T-helper 1 cell (primary cell): ENCODE measurements at places on chromosomes 2 and 18.

DNA sequence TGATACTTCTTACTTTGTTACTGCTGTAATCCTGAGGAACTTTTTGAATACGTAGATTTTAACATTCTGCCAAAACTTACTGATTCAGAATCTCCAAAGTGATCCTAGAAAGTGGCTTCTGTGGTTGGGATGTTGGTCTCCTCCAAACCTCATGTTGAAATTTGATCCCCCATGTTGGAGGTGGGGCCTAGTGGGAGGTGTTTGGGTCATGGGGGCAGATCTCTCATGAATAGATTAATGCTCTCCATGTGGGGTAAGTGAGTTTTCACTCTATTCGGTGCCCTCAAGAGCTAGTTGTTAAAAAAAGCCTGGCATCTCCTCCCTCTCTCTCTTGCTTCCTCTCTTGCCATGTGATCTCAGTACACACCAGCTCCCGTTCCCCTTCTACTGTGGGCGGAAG, 329.9 kb downstream of the HRH4 start:
- DNase-seq: no peak

DNA sequence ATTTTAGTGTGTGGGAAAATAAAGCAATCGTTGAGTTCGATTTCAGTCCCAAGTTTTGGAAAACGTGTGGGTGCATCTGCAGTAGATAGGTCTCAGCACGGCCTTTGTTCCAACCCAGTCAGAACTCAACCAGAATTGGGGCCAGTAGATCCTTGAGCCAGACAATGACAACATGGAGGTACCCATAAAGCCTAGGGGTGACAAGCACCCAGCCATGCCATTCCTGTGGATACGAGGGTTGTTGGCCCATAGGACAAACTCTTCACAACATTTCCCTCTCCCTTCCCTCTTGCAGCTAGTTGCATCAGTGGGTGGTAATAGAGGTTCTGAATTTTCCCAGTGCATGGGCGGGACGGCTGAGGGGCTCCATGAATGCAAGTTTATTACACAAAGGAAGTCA, 60.1 kb downstream of the ST3GAL5 start:
- DNase-seq: no peak

DNA sequence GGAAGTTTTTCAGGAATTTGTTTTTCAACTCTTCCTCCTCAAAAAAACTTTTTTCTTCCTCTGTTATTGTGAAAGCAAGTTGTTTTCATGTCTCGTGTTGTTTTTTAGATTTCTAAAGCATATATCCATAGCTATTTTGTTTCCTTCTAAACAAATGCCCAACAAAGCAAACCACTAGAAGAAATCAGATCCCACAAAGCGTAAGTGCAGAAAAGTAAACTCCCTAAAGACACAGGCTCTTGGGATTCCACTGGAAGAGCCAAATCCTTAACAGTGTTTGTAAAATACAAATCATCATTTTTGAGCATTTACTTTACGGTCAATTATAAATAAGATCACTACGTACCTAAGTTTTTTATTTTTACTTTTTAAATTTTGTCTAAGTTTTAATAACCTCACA, 21.7 kb upstream of the RIF1 start:
- no peak for DNase-seq

DNA sequence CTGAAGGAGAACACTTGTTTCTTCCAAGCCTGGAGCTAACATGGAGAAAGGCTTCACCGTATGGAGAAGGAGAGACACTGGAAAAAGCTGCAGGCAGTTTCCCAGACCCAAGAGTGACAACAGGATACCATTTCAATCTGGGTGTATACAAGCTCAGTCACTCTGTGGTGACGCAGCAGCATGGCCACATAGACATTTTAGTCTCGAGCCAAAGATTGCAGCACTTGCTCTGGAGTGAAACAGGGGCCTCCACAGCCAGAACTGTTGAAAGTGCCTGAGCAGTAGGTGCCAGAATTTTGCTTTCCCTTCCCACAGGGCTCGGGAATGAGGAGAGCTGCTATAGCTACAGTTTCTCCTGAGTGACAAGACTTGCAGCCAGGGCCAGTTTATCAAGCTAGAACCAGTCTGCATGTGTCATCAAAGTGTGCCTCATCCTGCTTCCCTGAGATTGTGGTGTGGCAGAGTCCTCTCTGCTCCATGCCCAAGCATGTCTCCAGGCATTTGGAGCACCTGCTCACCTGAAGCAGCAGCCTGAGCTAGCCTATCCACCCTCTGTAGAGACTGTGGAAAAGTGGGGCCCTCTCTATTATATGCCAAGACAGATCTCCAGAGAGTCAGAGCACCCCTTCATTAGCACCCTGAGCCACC, 234.6 kb upstream of the CDH19 start:
- no peak for DNase-seq

- no peak for DNase-seq
Observed at GRCh38 chr18:57175532-57175931, 28.6 kb downstream of the BOD1L2 start.

GRCh38 chr2:239566995-239567568, 166.3 kb upstream of the HDAC4 start:
- no peak for DNase-seq

GRCh38 chr2:42048299-42049220, 739 bp downstream of the PKDCC start:
- no peak for DNase-seq

GRCh38 chr2:74886811-74887210, 52.9 kb downstream of the HK2 start:
- DNase-seq: no peak

DNA sequence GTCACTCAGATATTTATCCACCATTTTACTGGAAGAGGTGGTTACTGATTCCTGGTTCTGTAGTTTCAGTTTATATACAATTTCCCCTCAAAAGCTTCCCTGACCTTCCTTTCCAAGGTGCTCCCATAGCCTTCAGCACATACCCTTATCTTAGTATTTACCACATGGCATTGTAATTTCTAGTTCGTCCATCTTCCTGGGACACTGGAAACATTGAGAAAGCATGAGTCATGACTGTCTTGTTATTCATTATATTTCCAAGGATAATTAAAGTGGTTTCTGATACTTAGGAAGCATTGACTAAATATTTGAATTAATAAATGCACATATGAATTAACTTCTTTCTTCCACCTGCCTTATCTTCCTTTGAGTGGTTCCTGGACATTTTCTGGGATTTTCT, 203.8 kb downstream of the ETAA1 start:
- no peak for DNase-seq

- no peak for DNase-seq
Observed at GRCh38 chr18:44876024-44876423, 195.3 kb downstream of the SETBP1 start.

DNA sequence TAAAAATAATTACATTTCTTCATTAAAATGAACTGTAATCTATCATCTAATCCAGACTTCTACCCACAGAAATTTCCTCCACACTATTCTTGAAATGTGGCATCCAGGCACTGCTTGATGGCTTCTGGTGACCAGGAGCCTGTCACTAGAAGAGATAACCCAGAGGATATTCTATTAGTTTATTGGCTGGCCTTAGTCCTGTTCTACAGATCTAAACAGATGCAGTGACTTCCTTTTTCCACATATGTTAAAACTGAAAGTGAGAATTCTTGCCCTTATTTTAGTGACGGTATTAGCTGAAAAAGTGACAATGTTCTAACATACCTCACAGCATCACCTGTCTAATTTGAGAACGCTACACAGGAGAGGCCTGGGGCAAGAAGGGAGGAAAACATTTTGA, 775.4 kb downstream of the TSN start:
- no peak for DNase-seq

DNA sequence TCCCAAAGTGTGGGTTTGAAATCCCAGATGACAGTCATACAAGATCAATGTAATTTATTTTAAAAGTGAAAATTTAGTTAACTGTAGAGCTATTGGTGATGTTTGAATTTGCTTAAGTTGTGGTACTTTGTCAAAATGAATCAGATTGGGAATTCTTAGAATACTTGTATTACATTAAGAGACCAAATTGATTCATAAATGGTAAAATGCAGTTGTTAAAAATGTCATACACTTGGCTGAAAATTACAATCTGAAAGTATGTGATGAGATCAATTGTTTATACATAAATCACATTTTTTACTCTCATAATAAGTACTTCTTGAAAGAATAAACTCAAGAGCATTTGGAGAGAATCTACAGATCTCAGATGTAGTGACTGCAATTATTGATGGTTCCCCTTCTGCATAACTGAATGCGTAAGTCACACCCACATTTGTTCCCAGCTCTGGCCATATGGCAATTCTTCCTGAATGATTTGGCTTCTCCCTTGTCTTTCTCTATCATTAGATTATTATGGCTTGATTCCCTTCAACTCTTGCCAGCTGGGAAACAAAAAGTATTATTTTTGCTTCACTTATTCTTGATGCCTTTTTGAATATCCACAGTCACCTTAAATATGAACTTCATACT, 558.5 kb downstream of the CPS1 start:
- DNase-seq: no peak

GRCh38 chr2:215615803-215616174, 179.9 kb upstream of the FN1 start:
- DNase-seq: no peak

DNA sequence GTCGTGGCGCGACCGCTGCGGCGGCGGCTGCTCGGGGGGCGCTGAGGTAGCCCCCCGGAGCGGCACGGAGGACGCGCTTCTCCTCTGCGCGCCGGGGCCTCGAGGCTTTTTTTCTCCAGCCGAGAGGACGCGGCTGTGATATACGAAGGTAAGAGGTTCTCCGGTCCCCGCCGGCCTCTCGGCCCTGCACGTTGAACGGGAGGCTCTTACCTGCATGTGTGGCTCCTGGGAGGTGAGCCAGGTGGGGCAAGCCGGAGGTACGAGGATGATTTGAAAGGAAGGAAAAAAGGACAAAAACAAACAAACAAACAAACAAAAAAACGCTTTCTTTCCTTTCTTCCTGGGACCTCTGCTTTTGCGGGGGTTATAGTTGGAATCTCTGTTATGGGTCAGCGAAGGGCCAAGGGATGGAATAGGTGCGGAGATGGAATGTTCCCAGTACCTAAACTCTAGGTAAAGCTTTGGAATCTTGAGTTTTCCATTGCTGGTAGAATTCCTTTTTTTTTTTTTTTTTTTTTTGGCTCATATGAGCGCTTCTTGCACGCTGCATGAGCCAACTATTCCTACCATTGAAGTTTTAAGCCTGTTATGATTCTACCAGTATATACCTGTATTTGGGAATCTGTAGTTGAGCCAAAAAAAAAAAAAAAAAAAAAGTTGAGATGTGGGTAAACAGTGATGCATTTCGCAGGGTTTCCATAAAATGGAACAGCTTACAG, 674 bp downstream of the PTPN4 start:
- no peak for DNase-seq

- no peak for DNase-seq
Observed at GRCh38 chr2:126717928-126718327, 62.0 kb downstream of the GYPC start.

DNA sequence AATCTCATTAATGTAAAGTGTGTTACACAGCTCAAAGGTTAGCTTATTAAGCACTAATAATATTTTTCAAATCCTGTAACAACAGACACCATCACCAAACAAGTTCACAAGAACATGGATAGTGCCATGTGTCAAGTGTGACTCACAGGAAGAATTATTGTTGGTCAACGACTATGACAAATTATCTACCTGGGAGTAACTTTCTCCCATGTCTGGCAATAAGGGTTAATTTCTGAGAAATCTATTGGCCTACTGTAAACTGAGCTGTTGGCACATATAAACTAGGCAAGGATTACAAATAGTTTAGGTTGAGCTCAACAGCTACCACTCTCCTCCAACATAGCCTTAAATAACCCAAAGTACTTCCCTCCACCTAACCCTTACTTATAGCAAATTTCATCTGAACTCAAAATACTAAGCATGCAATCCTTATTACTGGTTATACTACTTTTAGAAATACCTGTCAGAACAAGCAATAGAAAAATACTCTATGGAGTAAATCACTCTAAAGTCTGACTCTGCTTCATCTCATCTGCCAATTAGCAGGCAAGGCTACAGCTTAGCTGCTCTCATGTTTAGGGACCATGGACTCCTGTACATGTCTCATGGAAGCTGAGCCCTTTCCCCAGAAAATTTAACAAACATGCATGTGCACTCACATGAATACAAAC, 223.0 kb downstream of the NBAS start:
- DNase-seq: no peak

- no peak for DNase-seq
Observed at GRCh38 chr2:79612999-79613398, 100.1 kb downstream of the CTNNA2 start.

DNA sequence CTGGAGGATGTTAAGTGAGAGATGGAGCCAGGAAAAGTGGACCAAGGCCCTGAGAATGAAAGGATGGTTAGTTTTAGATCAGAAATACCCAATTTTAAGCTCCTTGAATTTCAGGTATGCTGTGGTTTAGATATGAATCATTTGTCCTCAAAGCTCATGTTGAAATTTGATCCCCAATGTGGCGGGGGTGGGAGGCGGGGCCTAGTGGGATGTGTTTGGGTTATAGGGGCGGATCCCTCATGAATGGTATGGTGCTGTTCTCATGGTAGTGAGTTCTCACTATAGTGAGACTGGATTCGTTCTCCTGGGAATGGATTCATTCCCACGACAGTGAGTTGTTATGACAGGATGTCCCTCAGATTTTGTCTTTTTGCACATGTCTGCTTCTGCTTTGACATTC, 11.4 kb downstream of the MYO5B start:
- no peak for DNase-seq

GRCh38 chr2:69260666-69261065, 126.4 kb downstream of the GFPT1 start:
- DNase-seq: no peak

GRCh38 chr18:48979944-48980890, 29.5 kb upstream of the SMAD7 start:
- DNase-seq: no peak

DNA sequence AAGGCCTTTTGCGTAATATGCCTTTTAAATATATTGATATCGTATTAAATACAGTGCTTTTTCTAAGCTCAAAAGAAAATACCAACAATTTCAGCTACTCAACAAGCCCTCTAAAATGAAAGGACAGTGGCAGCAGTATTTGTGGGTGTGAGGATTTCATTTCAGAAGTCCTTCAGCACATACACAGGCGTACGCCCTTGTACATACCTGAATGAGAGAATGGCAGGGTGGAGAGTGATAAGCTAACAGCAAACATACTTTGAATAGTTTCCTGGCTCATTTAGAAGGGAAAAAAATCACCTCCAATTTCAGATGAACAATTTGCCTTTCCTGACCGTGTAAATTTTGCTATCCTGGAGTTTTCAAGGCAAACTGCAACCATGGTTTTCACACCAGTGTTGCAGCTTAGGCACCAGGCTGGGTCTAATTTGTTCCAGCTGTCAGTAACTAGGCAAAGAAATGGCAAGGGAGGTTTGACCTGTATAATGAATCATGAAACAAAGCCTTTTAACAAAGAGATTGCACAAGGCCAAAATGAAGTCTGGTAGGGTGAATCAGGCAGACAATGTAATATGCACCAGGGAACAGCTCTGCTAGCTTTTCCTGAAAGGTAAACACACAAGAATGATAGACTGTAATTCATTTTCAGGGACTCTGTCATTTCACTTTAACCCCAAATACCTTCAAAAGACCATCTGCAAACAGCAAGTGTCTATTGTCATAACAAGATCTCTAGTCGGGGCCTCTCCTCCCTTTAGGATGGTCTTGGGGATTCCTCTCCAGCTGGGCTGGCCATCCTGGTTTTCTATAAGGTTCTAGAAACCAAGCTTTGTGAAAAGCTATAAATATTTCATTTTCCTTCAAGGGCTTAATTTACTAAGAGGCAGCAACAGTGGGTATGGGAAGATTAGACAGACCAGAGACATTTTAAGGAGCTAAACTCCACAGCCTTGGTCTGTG, 11.5 kb downstream of the ANKRD29 start:
- no peak for DNase-seq
